ENCODE measurements at places on chromosomes 4 and X.

DNA sequence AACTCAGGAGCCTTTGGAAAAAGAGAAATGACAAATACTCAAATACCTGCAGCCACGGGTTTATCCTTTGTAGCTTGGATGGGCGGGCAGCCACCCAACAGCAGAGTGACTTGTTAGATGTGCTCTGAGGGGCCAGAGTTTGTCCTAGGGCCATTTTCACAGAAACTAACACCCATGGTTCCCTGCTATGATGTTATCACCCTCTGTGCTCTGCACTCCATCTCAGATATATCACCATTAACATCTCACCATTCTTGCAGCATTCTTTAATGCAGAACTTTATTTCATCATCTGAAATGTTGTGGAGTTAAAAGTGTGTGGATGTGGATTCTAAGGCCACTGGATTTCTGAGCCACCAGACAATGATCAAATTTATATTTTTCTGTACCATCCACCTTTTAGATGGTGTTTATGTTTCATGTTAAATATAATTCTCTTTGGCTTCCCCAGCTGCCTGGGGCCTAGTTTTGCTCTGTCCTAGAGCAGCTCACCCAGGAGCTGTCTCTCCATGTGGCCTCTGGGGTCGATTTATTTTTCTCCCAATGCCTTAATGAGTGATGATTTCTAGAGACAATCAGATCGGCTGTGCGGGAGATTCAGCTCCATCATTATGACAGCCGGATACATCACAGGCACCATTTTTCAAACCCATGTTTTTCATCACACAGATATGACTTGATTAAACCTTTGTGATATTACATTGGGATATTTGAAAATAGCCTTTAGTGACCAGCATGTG lies 380.8 kb downstream of the BCOR start:
- no peak for DNase-seq

DNA sequence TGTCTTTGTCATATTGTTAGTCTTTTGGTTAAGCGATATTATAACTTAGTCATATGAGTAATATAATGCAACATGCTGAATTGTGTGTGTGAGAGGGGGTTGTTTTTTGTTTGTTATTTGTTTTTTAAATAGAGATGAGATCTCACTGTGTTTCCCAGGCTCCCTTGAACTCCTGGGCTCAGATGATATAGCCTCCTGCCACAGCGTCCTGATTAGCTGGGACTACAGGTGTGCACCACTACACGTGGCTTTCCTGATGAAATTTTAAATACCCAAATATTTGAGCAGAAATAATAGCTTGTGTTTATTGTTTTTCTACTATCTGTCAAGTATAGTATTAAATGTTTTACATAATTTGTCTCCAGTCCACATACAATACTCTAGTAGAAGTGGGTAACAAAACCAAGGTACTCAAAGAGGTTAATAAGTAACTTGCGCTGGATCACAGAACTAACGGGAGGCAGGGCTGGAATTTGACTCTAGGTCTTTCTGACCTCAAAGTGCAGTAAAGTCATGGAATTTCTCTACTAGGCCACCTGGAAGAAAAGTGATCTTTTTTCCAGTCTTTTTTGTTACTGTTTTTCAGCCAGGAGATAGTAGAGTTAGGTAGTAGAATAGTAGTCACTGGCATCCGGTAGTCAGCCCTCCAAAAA lies 47.8 kb downstream of the CLCN3 start:
- DNase-seq, result no peak

DNA sequence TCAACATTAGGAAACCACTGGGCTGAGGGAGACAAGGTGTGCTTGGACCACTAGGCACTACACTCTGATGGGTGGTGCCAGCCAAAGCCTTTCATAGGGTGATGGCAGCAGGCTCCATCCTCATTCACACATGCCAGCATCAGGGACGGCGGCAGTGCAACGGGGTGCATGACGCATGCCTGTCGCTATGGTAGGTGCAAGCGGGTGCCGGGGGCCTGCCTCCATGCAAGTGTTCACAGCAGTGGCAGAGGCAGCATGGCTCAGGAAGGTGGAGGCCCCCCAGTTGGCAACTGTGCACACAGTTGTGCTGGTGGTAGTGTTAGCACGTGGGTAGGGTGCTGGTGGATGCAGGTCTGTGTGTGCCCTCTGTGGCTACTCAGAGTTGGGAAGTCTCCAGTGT lies 184.1 kb downstream of the RELL1 start:
- no peak for DNase-seq

GRCh38 chr4:119598521-119598920 lies 30.1 kb downstream of the PDE5A start:
- DNase-seq, result no peak

DNA sequence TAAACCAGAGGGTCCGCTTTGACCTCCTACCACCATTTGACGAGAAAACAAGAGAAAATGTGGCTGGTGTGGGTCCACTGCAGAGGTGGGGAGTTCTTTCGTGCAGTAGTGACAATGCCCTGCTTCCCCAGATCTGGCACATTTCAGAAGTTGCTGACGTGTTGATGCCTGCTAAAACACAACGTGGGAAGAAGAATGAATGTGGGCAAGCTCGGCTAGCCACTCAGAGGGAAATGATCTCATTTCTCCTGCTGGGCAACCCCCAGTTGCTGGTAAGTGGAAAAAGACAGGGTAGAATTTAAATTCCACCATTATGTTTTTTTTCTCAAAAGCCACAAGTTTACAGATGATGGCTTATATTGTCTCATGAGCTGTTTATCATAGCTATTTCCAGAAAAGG lies 77.9 kb downstream of the LUZP4 start:
- DNase-seq, result no peak

GRCh38 chr4:137655302-137655701 lies 123.0 kb upstream of the PCDH18 start:
- DNase-seq, result no peak

DNA sequence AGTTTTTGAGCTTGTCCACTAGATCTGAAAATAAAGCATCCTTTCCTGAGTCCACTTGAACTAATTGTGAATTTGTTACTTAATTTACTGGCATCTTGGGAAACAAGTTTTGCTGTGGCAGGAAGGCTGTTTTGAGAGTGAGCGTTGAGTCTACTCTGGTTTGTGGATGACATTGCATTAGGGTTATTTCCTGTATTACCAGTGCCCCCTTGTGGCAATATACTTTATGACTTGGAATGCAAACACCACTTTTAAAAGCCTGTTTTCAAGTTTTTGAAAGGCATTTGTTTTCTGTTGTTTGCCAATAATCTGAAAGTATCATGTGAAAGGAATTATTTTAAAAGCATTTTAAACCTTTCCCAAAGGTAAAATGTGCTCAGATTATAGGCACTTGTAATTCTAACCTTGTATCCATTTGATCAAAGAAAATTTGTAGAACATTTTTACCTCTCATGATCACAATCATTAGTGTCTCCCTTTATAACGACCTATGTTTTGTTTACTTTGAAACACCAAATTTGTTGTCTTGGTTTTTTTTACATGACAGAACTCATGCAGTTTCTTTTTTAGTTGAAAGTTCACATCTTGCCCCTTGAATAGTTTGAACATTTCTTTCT lies 18.0 kb upstream of the CYP2U1 start:
- no peak for DNase-seq

DNA sequence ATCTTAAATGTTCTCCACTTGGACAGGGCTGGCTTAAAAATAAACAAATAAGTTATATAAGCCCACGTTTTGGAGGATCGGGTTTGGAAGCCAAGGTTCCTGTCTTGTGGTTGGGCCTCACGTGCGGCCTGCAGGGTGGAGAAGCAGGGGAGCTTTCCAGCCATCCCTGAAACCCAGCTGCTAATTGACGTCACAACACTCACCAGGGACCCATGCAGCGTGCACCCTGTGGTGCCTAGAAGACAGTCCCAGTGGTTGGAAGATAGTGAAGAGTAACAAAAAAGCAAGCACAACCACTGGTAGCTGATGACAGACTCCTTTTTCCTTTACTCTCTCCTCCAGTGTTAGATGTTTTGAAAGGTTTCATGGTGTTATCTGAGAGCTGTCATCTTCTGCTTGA lies 142.0 kb upstream of the RBPJ start:
- DNase-seq, result no peak

- DNase-seq, result no peak
These were observed 149.9 kb downstream of the FBXO8 start for GRCh38 chr4:174133551-174133950.

DNA sequence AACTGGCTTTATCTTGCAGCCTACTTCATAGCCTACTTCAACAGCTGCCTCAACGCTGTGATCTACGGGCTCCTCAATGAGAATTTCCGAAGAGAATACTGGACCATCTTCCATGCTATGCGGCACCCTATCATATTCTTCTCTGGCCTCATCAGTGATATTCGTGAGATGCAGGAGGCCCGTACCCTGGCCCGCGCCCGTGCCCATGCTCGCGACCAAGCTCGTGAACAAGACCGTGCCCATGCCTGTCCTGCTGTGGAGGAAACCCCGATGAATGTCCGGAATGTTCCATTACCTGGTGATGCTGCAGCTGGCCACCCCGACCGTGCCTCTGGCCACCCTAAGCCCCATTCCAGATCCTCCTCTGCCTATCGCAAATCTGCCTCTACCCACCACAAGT lies 4.0 kb downstream of the GPR50 start:
- no peak for DNase-seq

- no peak for DNase-seq
These were observed 38.8 kb downstream of the MAML3 start for GRCh38 chr4:140115140-140115539.

GRCh38 chr4:89322671-89323070 lies 15.1 kb upstream of the GPRIN3 start:
- DNase-seq, result no peak
